Chondrocyte (in vitro differentiated cells): ENCODE measurements at places on chromosomes 1 and 21. TPM values are rescaled to one million over a fixed set of nuclear protein-coding genes. Genes with fewer than 3 reads are reported as not detected.
A peak's percentile ranks its signal among the peaks of the same experiment; 100 is the strongest.

- no peak for DNase-seq
Measured at GRCh38 chr1:40588586-40588985, 57.1 kb downstream of the ZNF684 start.

The S100A8 gene
- total RNA-seq, result not detected in 3 replicates

DNA sequence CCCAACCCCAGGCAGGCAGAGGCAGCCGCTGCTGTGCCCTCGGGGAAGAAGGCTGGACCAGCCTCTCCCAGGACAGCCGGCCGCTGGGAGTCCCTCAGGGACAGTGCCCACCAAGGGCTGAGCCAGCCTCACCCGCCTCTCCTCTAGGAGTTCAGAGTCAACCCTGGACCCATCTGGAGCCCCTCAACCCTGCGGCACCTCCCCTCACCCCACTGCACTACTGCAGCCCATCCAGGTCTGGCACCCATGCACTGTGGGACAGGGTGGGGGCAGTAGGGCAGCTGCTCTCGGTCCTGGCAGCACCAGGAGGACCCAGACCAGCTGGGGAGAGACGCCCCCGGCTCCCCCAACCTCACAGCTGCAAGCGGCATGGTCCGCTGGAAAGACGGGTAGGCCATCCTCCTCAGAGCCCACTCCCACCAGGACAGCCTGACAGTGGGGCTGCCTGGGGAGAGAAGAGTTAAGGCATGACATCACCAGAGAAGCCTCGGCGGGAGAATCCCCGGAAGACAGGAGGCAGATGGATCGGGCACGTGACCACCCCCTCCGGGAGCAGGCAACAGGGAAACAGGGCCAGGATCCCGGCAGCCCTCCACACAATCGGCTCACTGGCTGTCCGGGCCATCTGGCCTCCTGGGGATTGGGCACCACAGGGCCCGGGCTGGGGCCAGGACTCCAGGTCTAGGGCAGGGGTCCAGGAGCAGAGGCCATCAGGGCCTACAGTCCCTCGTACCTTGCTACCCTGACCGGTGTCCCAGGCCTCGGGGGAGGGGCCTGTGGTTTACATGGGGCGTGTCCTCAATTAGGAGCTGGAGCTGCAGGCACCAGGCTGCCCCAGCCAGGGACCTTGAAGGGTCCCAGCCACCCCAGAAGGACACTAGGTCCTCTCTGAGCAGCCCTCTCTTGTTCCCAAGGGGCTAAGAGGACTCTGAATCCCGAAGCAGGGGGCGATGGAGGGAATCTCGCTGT lies 3.1 kb downstream of the ACAP3 start:
- no peak for DNase-seq

DNA sequence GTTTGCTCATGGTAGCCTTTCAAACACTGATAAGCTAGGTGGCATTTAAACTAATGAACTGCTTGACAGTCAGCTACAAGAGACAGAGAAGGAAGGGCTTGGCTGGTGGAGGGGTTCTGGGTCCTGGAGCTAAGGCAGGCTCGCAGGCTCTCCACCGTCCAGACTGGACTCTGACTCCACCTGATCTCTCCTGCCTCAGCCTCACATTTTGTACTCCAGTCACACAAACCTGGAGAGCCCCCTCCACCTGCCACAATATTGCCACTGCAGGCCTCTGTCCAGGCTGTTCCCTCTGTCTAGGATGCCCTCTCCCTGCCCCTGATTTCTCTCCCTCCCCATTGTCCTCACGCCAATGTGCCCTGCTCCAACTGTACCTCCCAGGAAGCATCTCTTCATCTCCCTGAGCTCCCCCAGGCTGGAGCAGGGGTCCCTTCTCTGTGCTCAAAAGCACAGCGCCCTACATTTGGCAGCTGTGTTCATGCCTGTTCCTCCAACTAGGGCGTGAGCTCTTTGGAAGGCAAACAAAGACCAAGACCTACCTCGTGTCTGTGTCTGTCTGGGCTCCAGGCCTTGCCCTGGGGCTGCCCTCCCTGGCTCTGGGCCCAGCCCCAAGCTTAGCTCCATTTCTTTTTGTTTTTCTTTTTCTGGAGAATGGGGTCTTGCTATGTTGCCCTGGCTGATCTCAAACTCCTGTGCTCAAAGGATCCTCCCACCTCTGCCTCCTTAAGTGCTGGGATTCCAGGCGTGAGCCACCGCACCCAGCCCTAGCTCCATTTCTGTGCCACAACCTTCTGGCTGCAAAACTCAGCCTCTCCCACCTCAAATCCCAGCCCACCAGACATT lies 2.9 kb downstream of the TIE1 start:
- peak; percentile 32 for DNase-seq

The KLHDC8A gene
- total RNA-seq, result 0.12 TPM in 1 of 3 replicates, not detected in the others

GRCh38 chr1:234609691-234610042 lies 311 bp downstream of the IRF2BP2 start:
- no peak for DNase-seq

DNA sequence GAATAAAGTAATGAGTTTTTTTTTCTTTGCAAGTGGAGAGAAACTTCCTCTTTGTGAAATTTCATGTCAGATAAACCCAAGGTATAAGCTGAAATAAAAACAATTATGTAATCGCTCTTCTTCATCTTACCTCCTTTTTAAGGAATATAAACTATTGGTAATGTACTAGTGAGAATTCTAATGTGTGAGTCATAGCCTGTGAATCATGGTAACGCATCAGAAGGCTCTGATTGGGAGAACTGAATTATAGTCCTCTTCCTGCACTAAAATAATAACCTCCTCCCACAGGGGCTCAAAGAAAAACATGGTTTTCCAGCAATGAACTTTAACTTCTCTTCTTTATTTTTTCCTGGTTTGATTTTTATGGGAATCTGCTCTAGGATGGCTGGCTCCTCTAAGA lies 57.1 kb upstream of the COX20 start:
- DNase-seq, result no peak

DNA sequence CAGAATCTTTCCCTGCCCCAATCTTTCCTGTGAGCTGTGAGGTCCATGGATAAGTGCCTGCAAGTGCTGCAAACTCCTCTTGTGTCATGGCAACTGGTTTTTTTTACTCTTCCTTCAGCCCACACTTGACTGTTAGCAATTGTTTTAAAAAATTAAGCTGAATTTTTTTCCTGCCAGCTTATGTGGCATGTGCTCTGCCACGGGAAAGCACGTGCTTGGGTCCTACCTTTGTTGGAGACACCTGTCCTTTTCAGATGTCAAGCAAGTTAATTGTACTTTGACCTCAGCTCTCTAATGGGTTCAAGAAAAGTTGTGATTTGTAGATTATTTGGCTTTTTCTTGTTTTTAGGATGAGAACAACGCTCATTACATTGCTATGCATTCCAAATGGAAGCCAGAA lies 398.5 kb downstream of the NUF2 start:
- DNase-seq, result no peak
